ENCODE measurements at places on chromosomes 3 and 15.

DNA sequence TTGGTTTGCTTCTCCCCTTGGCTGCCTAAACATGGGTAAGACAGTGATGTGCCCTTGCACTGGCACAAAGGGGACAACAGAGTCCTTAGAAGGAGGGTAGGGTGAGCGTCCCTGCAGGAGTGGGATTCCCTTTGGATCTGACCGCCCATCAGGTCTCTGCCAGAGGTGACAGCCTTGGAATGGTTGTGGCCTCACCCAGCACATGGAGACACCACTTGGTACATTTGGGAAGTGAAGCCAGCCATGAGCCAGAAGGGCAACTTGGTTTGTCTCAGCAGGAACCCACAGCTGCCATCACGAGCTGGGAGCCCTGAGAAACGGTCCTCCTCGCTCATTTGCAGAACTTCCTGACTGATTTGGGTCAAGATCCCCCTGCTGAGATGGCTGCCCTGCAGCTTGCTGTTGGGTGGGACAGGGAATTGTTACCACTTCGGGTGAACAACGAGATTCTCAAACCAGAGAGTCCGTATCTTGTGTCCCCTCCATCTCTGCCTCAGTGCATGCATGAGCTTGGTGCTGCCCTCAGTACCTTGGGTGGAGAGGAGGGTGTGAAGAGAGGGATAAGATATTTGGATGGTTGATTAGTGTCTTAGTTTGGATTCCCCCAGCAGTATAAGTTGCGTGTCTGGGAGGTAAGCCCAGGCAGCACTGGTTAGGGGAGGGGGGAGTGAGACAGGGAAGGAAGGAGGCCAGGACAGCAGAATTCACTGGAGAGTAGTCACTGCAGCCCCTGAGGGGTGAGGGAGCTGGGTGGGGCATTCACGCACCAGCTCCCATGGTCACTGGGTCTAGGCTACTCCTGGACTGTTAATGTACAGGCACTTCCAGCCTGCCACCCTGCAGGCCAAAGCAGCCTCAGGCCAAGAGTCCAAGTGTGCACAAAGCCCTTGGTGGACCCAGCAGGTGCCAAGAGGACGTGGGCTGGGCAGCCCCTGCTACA is 168.8 kb upstream of the TOPAZ1 start:
- no peak for DNase-seq

DNA sequence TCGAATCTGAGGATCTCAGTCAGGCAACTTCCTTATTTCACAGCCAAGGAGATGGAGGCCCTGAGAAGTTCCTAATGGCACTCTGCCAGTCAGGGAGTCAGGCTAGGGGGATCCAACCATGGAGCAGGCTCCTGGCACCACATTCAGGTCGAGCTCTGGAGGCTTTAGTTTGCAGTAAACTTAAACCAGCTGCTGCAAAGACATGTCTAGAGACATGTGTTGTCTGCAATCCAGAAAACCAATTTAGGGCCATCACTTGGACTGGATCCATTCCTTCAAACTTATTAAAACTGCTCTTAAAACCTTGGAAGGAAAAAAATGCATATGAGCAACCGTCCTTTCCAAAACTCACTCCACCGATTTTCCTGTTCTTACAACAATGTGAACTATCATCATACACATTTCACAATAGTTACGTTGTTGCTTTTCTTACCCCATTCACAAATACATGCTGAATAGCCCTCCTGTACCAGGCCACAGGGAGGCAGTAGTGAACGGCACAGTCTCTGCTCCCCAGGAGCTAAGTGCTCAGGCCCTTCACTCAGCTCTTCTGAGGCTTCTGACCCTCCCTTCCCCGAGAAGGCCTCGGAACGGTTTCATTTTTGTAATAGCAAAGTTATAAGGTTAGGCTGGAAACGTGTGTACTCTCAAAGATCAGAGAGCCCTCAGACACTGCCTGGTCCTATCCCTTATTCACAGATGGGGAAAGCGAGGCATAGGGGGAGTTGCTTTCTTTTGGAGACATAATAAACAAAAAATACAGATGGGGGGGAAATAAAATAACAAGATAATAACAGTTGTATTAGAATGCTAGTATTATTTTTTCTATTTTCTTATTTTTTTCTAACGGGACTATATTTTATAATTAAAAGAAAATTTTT is 20.1 kb downstream of the RFT1 start:
- DNase-seq = no peak

DNA sequence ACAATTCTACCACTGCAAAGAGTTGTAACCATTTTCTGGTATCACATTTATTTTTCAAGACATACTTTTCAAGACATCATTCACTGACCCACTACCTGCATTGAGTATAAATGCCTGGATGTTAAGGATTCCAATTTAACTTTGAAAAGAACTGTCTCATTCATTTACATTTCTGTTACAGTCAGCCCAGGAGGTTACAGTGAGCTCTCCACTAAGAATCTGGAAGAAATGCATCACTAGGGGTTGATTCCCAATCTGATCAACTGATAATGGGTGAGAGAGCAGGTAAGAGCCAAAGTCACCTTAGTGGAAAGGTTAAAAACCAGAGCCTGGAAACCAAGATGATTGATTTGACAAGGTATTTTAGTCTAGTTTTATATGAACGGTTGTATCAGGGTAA is 81.0 kb downstream of the HHLA2 start:
- no peak for DNase-seq

- no peak for DNase-seq
Measured at GRCh38 chr15:89526601-89527441, 30.4 kb upstream of the RHCG start.

DNA sequence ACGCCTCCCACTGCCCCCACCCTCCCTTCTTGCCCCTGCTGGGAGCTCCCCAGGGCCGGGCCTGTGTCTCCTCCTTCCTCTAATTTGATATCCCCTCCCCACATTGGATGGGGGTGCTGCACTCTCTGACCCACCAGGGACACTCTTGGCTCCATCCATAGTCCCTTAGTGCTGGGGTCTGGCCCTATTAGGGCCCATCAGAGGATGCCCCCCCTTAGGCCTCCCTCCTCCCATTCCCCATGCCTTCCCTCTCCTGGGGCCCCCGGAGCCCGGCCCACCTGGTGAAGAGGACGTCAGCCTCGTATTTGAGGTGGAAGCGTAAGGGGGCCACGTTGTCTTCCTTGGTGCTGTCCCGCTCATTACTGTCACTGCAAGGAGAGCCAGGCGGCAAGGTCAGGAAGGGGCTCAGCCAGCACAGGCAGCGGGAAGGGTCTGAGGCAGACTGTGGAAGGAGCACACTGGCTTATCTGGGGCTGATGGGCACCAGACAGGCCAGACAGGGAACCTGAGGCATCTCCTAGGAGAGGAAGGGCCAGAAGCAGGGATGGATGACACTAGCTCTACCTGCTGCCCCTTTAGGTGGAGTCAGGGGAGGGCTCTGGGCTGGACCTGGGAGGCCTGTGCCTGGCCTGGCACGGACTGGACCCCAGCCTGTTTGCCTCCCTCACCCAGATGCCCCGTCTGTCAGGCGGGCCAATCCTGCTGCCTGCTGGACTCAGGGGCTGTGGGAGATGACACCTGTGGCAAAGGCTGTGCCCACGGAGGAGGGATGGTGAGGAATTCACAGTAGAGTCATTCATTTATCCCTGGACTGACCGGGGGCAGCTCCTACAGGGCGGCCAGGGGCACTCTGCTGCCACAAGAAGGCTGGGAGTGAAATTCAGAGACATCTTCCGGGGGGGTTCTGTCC is 36.2 kb downstream of the FEM1B start:
- DNase-seq = no peak

DNA sequence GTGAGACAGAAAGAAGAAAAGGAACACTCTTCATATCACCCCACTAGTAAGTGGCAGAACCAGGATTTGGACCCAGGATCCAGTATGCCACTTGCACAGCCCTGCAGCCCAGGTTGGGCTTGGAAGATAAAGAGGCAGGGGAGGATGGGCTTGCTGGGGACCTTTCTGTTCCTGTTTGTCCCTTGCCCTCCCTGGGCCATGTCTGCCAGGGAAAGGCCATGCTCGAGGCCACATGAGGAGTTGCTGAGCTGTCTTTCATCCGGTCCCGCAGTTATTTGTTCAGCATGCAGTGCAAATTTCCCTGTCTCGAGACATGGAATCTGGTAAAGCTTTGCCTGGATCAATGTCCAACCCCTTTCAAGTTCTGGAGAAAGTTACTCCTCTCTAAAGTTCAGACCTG is 116.0 kb upstream of the MRPS22 start:
- no peak for DNase-seq

GRCh38 chr3:9205345-9206143 is 43.9 kb downstream of the SRGAP3 start:
- no peak for DNase-seq

- DNase-seq = no peak
Measured at GRCh38 chr3:117695871-117696645, 986.5 kb downstream of the TUSC7 start.

GRCh38 chr3:37770336-37770735 is 91.3 kb upstream of the CTDSPL start:
- DNase-seq = no peak

GRCh38 chr3:23017801-23018200 is 185.3 kb upstream of the UBE2E2 start:
- DNase-seq = no peak

DNA sequence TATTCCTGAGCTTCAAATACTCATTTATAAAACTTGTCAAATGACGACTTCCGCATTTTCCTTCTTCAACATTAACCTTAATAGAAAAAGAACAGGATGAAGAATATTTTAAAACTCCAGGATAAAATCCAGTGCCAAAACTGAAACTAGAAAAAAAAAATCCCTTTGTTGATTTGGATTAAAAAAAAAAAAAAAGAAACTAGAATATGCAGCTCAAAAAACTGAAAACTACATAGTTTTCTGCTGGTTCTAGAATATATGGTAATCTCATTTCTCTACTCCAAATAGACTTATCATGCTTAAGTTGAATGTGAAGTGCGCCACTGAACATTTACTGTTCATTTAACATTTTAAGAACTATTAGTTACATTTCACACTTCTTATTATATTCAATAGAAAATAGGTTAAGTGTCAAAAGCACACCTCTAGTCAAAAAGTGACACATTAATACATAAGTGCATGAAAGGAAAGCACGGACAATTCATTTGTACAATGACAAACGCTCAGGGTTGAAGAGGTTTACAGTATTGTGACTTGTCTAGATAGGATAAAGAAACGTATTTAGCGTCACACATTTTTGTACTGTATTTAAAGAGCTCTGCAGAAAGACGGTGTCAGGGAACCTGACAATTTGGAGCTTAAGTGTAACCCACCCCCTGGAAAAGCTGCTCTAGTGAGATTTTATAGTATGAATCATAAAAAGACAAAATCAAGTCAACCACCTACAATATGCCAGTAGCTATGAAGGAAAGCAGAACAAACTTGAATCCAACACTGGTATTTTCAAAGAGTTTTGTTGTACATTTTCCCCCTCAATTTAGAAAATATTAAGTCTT is 5.8 kb downstream of the TRA2B start:
- DNase-seq = no peak

DNA sequence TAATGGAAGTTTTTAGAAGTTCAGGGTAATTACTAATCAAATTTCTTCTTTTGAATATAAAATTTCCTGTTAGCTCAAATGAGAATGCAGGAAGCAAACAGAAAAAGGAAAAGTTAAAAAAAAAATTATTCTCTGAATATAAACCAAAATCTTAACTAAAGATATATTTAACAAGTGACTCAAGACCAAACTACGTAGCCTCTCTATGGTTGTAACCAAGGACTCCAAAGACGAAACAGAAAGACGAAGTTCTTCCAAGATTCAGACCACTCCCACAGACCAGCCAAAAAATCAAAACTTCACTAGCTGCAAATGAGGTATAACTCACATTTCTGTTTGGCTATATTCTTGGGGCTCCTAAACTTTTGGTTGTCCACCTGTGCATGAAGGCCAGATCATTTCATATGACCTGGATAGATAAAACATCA is 846.5 kb upstream of the ALCAM start:
- DNase-seq = no peak

GRCh38 chr3:71407823-71408222 is 175.7 kb downstream of the FOXP1 start:
- DNase-seq = no peak

- DNase-seq = no peak
Measured at GRCh38 chr3:102936511-102937045, 501.8 kb downstream of the ZPLD1 start.

GRCh38 chr3:11093823-11094340 is 60.4 kb upstream of the HRH1 start:
- no peak for DNase-seq

- peak; percentile 63 for DNase-seq
Measured at GRCh38 chr3:133948131-133948810, 52.6 kb upstream of the RAB6B start.

DNA sequence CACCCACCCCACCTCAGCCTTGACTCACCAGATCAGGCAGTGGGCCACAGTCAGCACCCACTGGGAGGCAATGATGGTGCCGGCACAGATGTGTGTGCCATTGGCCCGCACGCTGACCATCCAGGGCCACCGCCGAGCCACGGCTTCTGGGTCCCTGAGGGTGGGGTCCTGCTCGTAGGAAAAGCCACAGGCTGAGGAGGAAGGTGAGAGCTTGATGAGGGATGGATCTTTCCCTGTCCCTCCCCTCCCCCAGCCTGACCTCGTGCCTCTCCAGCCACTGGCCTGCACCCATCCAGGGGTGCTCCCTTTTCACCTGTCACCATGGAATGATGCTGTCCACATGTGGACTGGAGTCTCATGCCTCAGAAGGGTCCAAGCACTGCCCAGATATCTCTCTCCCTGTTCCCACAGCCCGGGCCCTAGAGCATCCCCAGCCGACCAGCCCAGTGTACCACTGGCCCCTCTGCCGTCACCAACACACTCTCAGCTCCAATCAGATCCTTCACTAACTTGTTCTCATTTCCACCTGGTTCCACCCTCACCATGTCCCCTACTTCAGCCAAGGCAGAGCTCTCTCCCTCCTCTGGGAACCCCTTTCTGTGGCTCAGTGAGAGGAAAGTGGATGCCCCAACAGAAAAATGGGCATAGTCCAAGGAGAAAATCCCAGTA is 2.0 kb downstream of the PRSS50 start:
- no peak for DNase-seq

DNA sequence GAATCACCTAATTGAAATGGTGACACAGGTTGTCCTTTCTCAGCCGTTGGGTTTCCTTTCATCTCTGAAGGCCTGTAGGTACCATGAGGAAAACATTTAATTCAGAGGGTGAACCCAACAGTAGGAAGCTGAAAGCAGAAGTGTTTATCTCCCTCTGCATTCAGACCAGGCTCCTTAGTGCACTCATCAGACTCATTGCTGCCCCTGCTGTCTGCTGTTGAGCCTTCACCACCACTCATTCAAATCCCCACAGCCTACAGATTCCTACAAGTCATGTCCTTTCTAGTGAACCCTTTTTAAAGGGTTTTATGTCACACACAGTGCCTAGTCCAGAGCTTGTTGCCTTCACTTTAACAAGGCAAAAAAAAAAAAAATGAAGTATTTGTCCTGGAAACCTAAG is 13.4 kb downstream of the WDR48 start:
- no peak for DNase-seq

GRCh38 chr3:126537730-126538281 is 13.9 kb downstream of the CHST13 start:
- peak; percentile 70 for DNase-seq

DNA sequence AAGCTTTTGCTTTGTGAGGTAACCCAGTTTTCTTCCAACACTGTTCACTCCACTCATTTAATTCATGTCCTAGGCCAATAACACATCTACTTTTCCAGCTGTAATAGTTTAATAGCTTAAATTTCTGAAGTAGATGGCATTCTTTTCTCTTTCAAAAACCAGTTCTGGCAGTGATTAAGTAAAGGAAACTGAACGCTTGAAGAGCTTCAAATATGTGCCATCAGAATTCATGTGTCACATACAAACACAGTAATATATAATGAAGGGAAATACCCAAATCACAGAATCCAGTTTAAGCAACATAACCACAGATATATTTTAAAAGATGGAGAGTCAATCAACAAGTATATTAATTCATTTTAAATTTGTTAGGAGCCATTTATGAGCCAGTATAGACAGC is 91.0 kb downstream of the TNIK start:
- DNase-seq = no peak
